CD4-positive, alpha-beta T cell treated with Interleukin-6 for 4 hours (primary cell): ENCODE measurements at places on chromosomes 2 and 18.

DNA sequence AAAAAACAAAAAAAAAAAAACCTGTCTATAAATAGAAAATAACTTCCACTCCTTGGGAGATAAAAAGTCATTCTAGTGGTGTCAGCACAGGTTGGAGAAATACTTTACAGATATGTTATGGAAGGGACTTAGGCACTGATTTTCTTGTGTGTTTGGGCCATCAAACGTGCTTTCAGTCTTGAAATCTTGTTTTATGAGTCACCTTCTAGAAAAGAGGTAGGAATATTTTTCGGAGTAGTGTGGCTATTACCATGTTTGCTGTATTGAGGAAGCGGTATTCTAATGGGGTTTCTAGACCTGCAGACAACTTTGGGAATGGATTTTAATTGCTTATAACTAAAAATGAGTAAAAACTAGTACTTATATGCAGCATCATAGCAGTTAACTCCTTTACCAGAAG, 12.0 kb downstream of the HNMT start:
- DNase-seq: no peak

DNA sequence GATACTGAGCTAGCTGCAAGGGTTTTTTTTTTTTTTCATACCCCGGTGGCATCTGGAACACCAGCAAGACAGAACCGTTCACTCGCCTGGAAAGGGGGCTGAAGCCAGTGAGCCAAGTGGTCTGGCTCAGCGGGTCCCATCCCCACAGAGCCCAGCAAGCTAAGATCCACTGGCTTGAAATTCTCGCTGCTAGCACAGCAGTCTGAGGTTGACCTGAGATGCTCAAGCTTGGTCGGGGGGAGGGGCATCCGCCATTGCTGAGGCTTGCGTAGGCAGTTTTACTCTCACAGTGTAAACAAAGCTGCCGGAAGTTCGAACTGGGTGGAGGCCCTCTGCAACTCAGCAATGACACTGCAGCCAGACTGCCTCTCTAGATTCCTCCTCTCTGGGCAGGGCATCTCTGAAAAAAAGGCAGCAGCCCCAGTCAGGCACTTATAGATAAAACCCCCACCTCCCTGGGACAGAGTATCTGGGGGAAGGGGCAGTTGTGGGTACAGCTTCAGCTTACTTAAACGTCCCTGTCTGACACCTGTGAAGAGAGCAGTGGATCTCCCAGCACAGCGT, 5.1 kb upstream of the MIB1 start:
- DNase-seq: peak; percentile 65

GRCh38 chr2:72137498-72138010, 10.1 kb downstream of the CYP26B1 start:
- peak; percentile 49 for DNase-seq

DNA sequence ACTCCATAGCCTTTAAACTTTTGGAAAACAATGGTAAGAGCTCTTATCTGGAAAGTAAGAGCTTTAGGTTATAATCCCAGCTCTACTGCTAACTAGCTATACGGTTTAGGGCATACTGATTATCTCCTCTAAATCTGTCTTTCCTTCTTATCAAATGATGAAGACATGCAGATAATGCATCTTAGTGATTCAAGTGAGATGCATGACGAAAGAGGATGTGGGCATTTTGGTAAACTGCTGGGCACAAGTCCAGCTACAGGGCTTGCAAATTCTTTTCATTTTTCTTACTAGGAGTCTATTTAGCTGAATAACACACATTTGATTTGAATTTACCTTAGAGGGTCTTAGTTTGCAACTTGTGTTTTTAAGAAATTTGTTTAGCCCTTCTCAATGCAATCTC, 1604.8 kb upstream of the ZEB2 start:
- DNase-seq: no peak

DNA sequence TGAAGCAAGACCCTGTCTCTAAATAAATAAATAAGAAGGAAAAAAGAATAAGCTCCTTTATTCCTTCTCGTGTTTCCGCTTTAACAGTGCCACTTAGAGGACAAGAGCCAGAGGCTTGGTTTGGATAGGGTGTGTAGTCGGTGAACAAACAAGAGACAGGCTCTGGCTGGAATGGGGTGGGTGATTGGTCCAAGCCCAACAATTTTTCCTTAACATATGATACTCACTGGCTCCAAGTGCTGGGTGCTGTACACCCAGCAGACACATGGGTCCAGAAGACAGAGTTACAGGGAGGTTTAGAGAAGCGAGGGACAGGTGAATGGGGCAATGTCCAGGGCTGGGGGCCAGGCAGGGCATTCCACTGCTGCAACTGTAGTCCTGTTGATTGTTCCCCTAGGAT, 77.8 kb downstream of the NCAPH start:
- no peak for DNase-seq

DNA sequence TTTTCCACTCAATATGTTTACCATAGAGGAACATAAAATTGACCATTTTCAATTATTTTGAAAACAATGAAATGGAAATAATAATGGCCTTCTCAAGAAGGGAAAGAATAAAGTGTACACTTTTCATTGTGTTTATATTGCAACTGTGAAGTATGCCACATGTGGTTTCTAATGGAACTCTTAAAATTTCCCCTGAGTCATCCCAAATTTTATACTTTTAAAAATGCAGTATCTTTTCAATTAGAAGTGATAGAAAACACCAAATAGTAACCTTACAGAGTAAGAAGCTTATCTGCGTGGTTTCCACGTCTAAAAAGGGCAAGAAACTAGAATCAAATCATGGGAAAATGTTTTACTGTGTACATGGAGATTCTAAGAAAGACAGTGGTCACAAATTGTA, 70.0 kb downstream of the SCG2 start:
- no peak for DNase-seq

GRCh38 chr2:112593736-112594135, 9.3 kb downstream of the CHCHD5 start:
- DNase-seq: no peak

GRCh38 chr2:120953066-120953756, 217.5 kb downstream of the GLI2 start:
- DNase-seq: no peak

- no peak for DNase-seq
Observed at GRCh38 chr18:39635192-39635591, 2069.6 kb upstream of the CELF4 start.

GRCh38 chr18:48719974-48720654, 181.3 kb downstream of the CTIF start:
- no peak for DNase-seq

DNA sequence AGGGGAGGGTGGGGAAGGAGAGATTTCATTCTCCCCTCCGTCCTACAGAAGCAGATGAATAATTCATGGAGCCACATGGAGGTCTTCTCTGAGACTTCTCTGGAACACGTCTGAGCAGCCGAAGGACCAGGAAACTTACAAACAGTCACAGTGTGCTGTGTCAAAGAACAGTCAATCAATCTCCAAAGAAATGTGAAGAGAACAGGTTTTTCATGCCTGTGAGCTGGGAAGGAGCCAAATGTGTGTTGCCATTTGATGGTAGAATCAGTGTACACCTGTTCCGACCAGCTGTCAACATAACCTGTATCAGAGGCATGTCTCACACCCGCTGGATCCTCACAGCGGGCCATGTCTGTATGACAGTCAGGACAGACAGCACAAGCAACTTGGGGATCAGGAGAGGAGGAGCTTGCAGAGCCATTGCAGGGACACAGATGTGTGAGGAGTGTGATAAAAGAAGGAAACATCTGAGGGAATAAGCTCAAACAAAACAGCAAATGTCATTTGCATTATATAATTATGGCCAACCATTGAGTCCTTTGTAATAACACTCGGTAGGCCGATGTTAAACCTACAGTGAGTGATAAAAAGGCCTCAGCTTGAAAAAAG, 298.5 kb downstream of the EN1 start:
- no peak for DNase-seq

GRCh38 chr2:119897736-119898395, 115.0 kb upstream of the EPB41L5 start:
- no peak for DNase-seq
